Mammary epithelial cell (primary cell): ENCODE measurements at places on chromosomes 5 and 9. TPM values are rescaled to one million over a fixed set of nuclear protein-coding genes. Genes with fewer than 3 reads are reported as not detected.

The C1QTNF3 gene
- total RNA-seq: 1.8 TPM

GRCh38 chr5:113054899-113055298 lies 78.3 kb downstream of the DCP2 start:
- no peak for DNase-seq

DNA sequence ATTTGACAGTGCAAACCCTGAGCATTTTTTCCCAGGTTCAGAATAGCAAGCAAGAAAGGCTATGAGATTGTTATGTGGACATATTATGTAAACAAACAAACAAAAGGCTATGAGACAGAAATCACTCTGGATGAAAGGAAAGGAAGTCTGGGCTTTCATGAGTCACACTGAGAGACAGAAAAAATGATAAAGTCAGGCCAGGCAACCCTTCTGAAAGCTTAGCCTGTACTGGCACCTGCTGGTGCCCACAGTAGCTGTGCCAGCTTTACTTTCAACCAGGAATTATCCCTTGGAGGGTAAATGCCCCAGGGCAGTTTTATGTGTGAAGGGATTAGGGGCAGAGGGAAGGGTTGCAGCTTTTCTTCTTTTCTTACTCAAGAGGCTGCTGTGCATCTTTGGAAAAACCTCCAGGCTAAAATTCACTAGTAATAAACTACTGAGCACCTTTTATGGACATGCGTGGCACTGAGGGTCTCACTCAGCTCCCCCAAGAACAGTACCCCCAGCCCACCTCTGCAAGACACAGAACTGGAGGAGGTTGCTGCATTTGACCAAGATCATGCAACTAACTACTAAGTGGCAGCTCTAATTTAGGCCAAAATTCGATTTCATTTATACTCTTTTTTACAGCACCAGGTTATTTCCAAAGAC lies 41.7 kb downstream of the ACTL7B start:
- peak; percentile 71 for DNase-seq

GRCh38 chr5:41289970-41290464 lies 76.7 kb upstream of the C6 start:
- no peak for DNase-seq

GRCh38 chr5:150789943-150790611 lies 11.5 kb downstream of the SMIM3 start:
- peak; percentile 100 for DNase-seq

- no peak for DNase-seq
These were observed 1.2 kb upstream of the C5orf63 start for GRCh38 chr5:127074466-127074865.

The HTR4 gene
- not detected in 2 replicates for total RNA-seq

- no peak for DNase-seq
These were observed 11.5 kb upstream of the SLC6A18 start for GRCh38 chr5:1213508-1214162.

GRCh38 chr5:81629986-81630385 lies 120.9 kb downstream of the SSBP2 start:
- no peak for DNase-seq

- no peak for DNase-seq
These were observed 3.1 kb downstream of the TBC1D9B start for GRCh38 chr5:179904463-179905160.

The MRRF gene
- total RNA-seq: 43.0 TPM

GRCh38 chr5:1118231-1118698 lies 6.4 kb upstream of the SLC12A7 start:
- DNase-seq: peak; percentile 62

DNA sequence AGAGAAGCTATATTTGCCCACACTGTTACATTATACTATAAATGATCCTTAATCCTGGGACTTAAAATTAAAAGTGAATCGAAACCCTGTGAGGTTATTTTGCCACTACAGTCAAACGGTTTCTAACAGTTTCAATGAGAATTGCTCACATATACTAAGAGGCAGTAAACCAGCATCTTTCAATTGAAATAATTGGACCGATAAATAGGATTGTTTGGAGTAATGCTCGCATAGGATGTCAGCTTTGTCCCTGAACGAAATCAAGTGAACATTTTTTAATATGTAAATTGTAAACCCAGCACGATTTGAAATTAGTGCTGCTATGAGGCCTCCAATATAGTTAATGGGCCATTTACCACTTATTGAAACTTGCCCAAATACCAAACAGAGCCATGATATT lies 60.5 kb downstream of the ELAVL2 start:
- no peak for DNase-seq

The ADAMTS19 gene
- not detected in 2 replicates for total RNA-seq
